ENCODE measurements at places on chromosomes 3 and 15.

- DNase-seq: no peak
Measured at GRCh38 chr15:75067123-75067830, 43.9 kb downstream of the PPCDC start.

- DNase-seq: no peak
Measured at GRCh38 chr3:188106887-188107830, 46.8 kb upstream of the LPP start.

DNA sequence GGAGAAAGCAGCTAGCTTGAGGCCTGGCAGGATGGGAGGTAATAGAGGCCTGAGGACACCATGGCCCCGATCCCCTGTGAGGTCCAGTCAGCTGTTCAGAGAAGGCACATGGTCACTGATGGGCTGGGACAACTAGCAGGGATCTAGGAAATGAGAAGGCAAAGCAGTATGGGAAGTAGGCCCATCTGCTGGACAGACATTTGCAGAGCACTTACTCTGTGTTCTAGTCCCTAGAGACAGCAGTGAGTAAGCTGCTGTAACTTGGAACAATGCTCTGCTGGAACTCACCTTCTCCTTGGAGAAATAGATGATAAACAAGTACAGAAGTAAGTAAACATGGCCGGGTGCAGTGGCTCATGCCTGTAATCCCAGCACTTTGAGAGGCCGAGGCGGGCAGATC, 7.1 kb downstream of the ECE2 start:
- no peak for DNase-seq

DNA sequence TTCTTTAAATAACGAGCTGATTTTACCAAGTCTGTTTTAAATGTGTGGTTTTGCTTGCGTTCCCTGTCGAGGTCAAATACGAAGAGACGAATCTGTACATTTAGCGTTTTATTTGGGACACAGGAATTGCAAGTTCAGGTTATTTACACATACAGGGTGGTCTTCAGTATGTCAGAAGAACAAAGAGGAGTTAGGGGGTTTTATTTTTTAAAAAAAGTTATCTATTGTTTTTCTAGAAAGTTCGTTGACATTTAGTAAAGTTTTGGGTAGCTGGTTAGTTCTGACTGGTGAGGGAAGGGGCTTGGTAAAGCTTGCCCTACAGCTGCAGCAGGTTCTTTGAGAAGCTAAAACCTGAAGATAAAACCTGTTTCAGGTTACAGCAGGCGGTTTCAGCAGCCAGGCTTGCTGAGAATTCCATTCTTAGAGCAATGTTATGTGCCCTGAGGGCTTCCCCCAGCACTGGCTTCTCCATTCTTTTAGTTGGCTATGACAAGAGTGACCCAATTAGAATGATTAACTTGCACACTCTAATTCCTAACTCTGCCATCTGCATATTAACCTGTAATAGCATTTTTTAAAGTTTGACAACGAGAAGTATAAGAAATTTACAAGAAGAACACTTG, 815 bp upstream of the ZNF280D start:
- no peak for DNase-seq

Data from GM19239 (cell line).